ENCODE measurements at places on chromosomes 7 and 10.

DNA sequence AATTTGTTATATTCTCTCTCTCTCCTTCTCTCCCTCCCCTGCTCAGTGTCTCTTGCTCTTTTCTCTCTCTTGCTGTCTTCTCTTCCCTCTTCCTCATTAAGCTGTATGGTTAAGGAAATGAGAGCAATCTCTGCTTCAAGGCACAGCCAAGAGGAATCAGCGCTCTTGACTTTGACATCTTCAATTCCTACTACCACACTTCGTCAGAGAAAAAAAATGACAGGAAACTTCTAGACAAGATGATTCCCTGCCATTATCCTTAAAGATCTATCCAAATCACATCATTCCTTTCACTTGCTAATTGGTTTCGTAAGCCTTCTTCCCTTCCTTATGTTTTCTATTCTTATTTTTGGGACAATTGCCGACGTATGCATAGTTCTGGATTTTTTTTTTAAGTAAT lies 425.0 kb downstream of the KCNMA1 start:
- no peak for DNase-seq

- DNase-seq = no peak
Measured at GRCh38 chr7:41820111-41820671, 117.3 kb upstream of the INHBA start.

- DNase-seq = no peak
Measured at GRCh38 chr10:124009231-124010015, 84.0 kb downstream of the CHST15 start.

- no peak for DNase-seq
Measured at GRCh38 chr10:119621078-119621384, 24.3 kb upstream of the TIAL1 start.

- no peak for DNase-seq
Measured at GRCh38 chr10:28120043-28120749, 121.3 kb upstream of the ODAD2 start.

DNA sequence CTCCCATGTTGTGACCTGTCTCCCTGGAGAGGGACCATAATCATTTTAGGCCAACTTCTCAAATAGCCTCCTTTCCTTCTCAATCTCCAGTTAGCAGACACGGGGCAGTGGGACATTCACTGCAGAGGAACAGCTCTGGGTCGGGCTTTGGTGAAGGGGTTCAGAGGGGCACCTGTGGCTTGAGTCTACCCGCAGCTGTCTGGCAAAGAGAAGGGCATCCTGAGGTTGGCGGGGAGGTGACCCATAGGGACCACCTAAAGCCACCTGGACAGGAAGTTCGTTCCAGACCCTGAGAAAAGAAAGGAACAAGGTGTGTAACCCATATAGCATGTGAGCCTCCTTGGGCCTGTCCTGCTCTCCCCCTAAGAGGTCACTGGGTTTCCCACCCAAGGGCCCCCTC lies 155.0 kb downstream of the OAT start:
- DNase-seq = no peak

- no peak for DNase-seq
Measured at GRCh38 chr7:79060498-79060897, 393.0 kb downstream of the MAGI2 start.

DNA sequence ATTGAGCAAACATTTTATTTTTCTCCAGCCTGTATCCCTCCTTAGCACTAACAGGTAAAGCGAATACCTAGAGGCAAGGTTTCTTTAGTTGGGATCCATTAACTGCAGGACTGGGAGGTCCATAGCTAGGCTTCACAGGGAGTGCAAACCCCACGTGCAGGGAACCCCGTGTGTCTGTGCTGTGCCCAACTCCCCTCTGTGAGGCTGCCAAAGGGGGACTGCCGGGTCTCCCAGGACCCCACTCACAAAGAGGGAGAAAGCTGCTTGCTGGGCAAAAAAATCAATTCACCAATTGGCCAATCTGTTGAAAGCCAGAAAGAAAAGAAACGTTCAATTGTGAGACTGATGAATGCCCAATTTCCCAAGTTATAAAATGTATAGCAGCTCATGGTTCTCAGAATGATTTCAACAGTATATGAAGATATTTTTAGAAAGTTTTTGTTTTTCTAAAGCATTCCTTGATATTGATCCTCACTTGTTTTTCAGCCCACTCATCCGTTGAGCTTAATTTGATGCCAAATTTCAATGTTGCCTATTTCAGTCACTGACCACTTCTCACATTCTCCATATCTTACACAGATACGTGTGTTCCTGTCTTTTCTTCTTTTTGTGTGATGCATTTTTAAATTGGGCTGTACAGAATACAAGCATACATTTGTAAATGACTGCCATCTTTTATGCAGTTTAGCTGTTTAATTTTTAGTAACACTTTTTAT lies 202.7 kb upstream of the PRSS58 start:
- no peak for DNase-seq

DNA sequence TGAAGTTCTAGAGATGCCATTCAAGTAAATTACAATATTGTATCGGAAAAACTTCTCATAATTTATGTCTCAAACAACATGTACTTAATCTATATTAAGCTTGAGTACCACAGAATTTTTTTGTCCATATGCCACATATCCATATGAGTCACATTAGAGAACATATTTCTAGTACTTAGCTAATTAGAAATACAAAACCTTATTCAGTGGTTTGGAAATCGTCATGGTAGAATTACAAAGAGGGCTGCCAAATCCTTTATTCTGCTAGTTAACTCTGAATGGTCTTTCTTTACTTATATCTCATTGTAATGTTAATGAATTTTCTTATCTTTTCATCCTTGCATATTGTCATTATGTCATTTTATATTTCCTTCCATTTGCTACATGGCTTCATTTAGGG lies 9.0 kb upstream of the VIM start:
- DNase-seq = no peak

- no peak for DNase-seq
Measured at GRCh38 chr7:138092486-138093028, 16.3 kb downstream of the AKR1D1 start.

- no peak for DNase-seq
Measured at GRCh38 chr10:101618871-101619270, 30.8 kb downstream of the DPCD start.
